ENCODE measurements at places on chromosomes 6 and 20. TPM values are rescaled to one million over a fixed set of nuclear protein-coding genes. Genes with fewer than 3 reads are reported as not detected.

The PSORS1C1 gene
- total RNA-seq = 0.80 TPM

The PPP1R14C gene
- total RNA-seq = 2.1 TPM

The TRIM15 gene
- total RNA-seq = 2.6 TPM

The VGLL2 gene
- total RNA-seq = not detected

The CTAGE9 gene
- total RNA-seq = 0.20 TPM

The TNFRSF6B gene
- 3.3 TPM for total RNA-seq

The PRR3 gene
- 10.8 TPM for total RNA-seq

The FLRT3 gene
- 141 TPM for total RNA-seq

The KIFC1 gene
- total RNA-seq = 12.7 TPM

The PPP1R16B gene
- total RNA-seq = 0.40 TPM

The LKAAEAR1 gene
- total RNA-seq = not detected

The SNAP91 gene
- 0.53 TPM for total RNA-seq

The RPS21 gene
- total RNA-seq = 2,772 TPM

The HLA-DMA gene
- 9.0 TPM for total RNA-seq

The SSTR4 gene
- 0.53 TPM for total RNA-seq

All from hepatocyte (in vitro differentiated cells).